Activated naive CD4-positive, alpha-beta T cell treated with anti-CD3 and anti-CD28 coated beads, Interleukin-2, amount 50 U/mL, for 16 hours (primary cell): ENCODE measurements at places on chromosomes 2 and 18.

GRCh38 chr2:161422816-161423403, 6.8 kb downstream of the TBR1 start:
- DNase-seq: no peak

DNA sequence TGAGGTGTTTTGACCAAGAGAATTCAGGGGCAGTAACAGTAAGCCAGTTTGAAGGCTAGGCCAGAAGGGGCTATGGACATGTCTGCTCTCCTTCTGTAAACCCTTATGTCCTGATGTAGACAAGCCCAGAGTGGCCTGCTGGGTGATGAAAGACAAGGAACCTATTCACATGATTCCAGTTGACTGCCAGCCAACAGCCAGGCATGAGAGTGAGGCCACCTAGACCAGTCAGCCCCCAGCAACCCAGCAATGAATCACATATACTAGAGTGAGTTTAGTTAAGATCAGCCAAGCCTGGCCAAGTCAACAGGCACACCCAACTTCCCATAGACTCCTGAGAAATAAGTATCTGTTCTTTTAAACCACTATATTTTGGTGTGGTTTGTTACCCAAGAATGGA, 1889.7 kb upstream of the CELF4 start:
- no peak for DNase-seq

- no peak for DNase-seq
Measured at GRCh38 chr2:9811679-9812511, 31.4 kb upstream of the TAF1B start.

GRCh38 chr2:18402831-18403230, 157.6 kb downstream of the RDH14 start:
- no peak for DNase-seq

GRCh38 chr2:88590998-88591613, 36.2 kb downstream of the EIF2AK3 start:
- peak; percentile 14 for DNase-seq

GRCh38 chr2:60472041-60472440, 81.4 kb downstream of the BCL11A start:
- DNase-seq: no peak

DNA sequence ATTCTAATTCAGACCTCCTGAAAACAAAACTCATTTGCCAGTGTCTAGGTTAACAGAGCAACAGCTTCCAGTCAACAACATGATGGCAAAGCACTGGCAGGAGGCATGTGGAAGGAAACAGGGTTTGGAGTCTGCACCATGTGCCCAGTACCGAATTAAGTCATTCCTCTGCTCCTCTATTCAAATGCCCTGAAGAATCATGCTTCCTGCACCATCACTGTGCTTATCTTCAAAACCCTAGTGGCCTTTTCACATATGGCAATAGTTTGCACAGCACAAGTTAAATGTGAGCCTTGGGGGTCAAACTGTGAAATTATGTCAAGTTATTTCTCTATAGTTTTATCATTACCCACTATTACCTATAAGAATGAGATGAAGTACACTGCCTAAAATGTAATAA, 75.4 kb upstream of the GRB14 start:
- no peak for DNase-seq

GRCh38 chr18:79874553-79875530, 76.6 kb downstream of the SLC66A2 start:
- DNase-seq: no peak

DNA sequence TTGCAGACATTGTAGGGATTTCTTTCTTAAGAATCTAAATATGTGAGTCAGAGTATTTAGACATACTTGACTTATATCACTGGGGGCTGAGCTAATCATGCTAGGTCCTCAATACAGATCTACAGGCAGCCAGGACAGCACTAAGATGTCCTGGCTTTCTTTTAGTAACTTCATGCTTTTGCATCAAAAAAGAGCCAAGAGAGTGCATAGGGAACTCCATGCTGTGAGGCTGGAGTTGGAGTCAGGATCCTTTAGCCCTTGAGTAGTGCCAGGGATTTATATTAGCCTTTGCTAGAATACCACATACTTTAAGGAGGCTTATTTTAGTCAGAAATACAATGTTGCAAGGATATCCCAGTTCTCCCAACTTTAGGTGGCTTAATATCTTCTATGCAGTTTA, 289.7 kb downstream of the CCDC85A start:
- DNase-seq: no peak
